Cortex of kidney (tissue), 1 donor: ENCODE measurements at places on chromosomes 4 and X.

DNA sequence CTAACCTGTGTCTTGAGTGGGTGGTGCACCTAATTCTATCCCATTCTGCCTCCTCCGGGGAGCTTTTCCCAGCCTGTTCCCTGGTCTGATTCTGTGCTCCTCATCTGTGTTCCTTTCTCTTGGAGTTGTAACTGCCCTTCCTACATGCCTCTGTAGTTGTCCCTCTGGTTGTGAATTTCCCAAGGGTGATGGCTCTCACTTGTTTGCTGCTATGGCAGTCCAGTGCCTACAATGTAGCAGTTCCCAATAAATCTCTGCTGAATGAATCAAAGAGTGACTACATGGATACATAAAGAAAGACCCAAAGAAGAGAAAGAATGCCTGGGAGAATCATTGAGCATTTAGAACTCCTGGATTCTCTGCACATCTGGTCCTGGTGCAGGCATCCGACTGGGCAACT, 141.6 kb downstream of the HS3ST1 start:
- DNase-seq: no peak

GRCh38 chr4:74651198-74651597, 143.1 kb downstream of the BTC start:
- DNase-seq: no peak

DNA sequence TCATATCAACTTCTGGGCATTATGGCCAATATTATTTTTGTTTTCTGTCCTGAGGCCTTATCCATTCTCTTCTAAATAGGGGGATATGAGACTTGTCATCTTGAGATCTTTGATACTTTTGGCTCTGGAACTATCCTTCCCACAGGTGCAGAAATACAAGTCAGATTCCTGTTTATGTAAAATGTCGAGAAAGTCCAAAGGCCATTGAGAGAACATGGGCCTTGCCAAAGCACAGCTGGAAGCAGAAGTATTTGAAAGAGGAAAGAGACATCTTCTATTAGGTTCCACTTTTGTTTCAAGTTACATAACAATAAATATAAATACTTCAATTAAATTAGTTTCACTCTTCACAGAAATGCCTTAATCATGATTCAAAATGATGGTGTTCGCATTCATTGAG, 20.8 kb upstream of the PRSS48 start:
- DNase-seq: no peak

- DNase-seq: no peak
Observed at GRCh38 chr4:185987961-185988627, 80.9 kb upstream of the TLR3 start.
